ENCODE measurements at places on chromosomes 5 and 9.

GRCh38 chr5:66829826-66830225 lies 233.6 kb downstream of the MAST4 start:
- DNase-seq = no peak

GRCh38 chr9:127278372-127278771 lies 13.8 kb downstream of the GARNL3 start:
- DNase-seq = no peak

GRCh38 chr5:111552896-111553295 lies 40.6 kb upstream of the STARD4 start:
- DNase-seq = no peak

GRCh38 chr5:107565791-107566767 lies 104.7 kb downstream of the EFNA5 start:
- DNase-seq = no peak

GRCh38 chr9:98201749-98202148 lies 9.3 kb upstream of the CORO2A start:
- no peak for DNase-seq

DNA sequence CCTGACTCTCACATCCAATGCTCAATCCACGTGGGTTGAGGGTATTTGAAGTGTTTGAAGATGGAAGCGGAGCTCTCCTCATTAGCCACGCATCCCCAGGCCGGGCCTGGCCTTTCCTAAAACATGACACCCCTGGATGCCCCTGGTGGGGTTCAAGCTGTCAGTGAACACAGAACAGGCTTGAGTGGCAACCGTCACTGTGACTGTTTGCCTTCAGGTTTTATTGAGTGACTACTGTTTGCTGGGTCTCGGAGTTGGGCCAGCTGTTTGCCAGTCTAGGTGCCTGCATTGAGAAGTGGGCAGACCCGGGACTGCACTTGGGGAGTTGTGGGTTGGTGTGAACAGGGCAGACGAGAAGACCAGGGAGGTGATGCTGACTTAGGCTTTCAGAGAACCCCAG lies 7.8 kb upstream of the OLFM1 start:
- no peak for DNase-seq

DNA sequence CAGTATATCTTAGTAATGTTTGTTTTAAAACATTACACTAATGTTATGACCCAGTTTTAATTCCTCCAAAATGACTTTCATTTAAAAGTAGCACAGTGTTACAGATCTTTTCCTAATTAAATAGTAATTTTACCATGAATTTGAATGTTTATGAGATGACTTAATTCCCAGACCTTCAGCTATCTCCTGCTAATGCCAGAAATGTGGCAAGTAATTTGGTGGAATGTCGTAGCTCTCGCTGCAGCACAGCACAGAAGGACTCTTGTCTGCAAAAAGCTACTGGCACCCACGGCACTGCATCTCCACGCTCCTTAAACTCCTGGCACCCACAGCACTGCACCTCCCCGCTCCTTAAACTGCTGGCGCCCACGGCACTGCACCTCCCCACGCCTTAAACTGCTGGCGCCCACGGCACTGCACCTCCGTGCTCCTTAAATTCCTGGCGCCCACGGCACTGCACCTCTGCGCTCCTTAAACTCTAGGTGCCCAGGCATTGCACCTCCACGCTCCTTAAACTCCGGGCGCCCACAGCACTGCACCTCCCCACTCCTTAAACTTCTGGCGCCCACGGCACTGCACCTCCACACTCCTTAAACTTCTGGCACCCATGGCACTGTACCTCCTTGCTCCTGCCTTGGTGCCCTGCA lies 163.1 kb downstream of the CDK5RAP2 start:
- DNase-seq = no peak

- DNase-seq = no peak
These were observed 81.8 kb downstream of the SUSD1 start for GRCh38 chr9:112093147-112093869.

GRCh38 chr5:168578006-168578405 lies 1.2 kb downstream of the PANK3 start:
- DNase-seq = no peak

GRCh38 chr9:128153060-128153946 lies 4.0 kb downstream of the LCN2 start:
- DNase-seq = no peak

DNA sequence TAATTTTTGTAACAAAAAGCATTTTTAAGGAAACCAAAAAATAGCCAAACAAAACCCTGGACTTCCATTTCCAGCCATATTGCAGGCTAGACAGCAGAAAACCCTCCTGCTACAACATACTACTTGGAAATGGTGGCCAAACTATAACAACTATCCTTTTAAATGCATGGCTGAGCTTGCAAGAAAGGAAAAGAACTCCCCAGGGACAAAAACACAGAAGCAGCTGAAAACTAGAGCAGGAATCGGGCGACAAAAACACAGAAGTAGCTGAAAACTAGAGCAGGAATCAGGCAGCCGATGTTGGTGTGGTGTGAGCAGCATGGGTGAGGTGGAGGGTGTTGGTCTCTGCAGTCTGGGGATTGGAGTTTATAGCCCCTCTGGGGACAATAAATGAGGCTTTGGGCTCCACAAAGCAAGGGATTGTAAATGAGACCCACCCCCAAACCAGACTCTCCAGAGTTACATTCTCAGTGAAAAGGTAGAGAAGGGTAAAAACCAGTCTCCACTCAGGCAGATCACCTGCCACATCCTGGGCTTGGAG lies 95.2 kb downstream of the C9orf50 start:
- no peak for DNase-seq
